ENCODE measurements at places on chromosomes 5 and 9.

DNA sequence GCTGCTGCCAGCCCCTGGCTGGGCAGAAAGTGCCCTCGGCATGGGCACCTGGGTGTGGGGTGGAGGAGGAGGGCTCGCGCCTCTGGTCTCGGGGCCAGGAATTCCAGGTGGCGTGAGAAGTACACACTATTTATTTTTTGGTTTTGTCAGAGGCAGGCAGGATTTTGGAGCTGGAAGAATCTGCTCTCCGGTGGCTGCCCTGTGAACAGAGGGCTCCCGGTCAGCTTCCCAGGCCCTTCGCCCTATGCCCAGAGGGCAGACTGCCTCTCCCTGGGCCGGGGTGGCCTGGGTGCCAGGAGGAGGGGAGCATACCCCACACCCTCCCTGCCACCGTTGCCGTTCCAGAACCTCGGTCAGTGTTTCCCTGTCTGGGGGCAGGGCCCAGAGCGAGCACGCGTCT, 8.3 kb downstream of the DOLPP1 start:
- no peak for DNase-seq

- DNase-seq: no peak
Measured at GRCh38 chr9:107905308-107906020, 415.9 kb upstream of the KLF4 start.

GRCh38 chr9:87160148-87161102, 213.1 kb upstream of the GAS1 start:
- DNase-seq: no peak

- DNase-seq: no peak
Measured at GRCh38 chr5:39364367-39364766, at the start of gene C9. Gene C9 (minus strand): TSS chr5:39364495. CDS start chr5:39364464, 31 bp downstream.

DNA sequence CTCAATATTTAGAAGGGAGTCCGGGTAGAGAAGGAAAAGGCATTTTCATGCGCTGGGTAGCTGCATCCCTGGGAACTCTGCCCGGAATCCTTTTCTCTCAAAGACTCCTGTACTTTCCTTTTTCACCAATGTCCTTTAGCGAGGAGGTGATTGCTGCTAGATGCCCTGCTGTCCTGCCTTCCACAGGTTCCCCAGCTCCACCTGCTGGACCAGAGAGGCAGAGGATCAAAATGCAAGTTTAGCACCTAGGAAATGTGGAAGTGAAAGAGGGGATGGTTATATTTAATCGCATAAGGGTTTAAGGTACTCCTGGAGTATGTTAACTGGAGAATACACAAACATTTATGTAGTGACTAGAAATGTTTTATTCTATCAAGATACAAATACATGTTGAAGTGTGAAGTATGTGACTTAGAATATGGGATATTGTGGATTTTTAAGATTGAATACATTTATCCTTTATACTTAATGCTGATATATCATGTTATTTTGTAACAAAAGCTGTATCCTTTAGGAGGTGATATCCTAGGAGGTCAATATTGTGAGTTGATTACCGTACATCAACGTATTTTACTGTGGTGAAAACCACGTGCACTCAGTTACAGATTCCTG, 145.7 kb downstream of the ARHGAP26 start:
- DNase-seq: peak; percentile 42

- no peak for DNase-seq
Measured at GRCh38 chr5:6961123-6961522, 247.9 kb downstream of the TENT4A start.

- DNase-seq: no peak
Measured at GRCh38 chr9:15160673-15161072, 146.3 kb downstream of the TTC39B start.

- DNase-seq: no peak
Measured at GRCh38 chr5:575636-576035, 36.5 kb upstream of the CEP72 start.

DNA sequence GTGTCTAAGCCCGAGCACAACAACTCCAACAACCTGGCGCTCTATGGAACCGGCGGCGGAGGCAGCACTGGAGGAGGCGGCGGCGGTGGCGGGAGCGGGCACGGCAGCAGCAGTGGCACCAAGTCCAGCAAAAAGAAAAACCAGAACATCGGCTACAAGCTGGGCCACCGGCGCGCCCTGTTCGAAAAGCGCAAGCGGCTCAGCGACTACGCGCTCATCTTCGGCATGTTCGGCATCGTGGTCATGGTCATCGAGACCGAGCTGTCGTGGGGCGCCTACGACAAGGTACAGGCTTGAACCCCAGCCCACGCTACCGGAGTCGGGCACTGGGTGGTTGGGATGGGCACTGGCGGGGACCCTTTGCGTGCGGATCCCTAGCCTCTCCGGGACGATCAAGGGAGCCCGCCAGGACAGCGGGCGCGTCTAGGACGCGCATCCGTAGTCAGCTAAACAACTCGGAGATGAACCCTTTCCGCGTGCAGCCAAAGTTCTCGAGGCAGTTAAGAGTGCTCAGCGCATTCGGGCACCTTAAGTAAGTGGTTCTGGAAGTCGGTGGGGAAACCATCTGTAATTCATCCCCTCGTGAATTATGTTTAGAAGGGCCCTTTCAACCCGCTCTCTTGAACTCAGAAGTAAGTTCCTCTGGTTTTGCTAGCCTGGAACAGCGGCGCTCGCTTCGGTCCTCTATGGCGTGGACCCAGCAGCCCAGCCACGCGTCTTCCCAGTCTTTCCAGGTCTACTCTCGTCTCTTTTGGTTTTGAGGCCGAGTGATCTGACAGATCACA, 1.3 kb downstream of the KCNN2 start:
- DNase-seq: peak; percentile 41

DNA sequence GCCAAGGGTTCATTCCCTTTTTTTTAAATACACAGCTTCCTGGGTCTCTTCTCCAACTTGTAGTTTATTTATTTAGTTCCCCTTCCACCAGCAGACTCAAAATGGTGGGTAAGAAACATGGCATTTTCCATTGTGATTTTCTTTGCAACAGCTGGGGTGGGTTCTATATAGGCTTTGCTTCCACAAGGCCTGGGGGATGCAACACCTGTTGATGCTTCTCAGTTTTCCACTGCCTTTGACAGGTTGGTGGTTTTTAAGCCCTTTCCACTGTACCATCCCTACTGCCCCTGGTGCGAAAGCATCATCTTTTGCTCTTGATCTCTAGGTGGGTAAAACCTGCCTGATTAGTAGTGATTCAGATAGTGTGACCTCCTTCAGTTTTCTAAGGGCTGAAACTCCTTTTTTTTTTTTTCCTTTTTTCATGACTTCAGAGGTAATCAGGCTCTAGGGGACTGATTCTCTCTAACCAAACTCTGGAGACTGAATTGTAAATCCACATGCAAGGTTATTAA, 8.5 kb downstream of the KDM3B start:
- DNase-seq: no peak

DNA sequence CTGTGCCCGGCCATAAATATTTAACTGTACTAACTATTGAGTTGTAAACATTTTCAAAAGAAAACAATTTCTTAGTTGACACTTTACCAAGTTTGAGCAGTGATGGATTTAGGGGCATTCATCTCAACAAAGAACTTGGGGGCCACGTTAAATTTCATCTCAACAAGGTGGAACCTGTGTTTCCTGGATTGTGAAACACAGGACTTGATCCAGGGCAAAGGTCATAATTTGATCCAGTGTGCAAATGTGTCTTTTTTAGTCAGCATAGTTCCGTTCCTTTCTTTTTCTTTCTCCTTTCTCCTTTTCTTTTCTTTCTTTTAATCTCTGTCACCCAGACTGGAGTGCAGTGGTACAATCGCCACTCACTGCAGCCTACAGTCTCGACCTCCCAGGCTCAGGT, 3.1 kb downstream of the GFRA3 start:
- no peak for DNase-seq

DNA sequence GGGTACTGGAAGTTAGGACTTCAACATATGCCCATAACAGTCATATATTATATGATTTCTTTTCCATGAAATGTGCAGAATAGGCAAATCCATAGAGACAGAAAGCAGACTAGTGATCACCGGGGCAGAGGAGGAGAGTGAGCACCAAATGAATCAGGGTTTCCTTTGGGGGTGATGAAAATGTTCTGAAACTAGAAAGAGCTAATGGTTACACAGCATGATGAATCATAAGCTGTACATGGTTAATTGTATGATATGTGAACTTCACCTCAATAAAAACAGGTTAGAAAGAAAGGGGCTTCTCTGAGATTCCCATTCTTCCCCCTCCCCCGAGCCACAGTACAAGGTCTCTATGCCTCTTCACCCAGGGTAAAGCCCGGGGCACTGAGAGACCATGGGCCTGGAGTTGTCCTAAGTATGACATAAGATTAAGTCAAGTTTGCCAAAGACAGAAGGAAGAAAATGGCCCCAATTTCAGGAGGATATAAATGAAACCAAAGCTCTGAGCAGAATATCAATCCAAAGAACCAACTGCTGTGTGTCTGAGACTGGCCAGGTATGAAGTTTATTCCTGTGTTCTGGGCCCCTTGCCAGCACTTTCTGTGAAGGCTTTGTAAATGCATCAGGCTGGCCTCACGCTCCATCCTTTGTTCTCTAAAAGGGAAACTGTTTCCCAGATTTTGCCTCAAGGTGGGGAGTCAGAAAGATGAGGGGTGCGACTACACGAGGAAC, 243.8 kb downstream of the CDK5RAP2 start:
- no peak for DNase-seq

DNA sequence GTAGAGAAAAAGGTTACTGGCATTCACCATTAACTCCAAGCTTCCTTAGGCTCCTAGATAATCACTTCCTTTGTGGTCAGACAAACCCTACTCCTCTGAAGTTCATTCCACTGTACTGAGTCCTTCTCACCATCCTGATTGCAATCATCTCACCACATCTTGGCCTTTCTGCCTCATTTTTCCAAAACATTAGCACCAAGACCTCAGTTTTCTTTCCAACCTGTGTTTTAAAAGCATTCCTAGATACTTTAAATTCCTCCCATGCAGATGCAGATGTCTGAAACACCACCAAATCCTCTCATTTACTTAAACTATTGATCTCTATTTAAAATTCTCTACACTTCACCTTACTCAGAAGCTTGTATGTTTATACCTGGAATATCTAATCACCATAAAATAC, 961.3 kb upstream of the CTNND2 start:
- DNase-seq: no peak

- no peak for DNase-seq
Measured at GRCh38 chr5:133403741-133404364, 208.5 kb downstream of the FSTL4 start.

DNA sequence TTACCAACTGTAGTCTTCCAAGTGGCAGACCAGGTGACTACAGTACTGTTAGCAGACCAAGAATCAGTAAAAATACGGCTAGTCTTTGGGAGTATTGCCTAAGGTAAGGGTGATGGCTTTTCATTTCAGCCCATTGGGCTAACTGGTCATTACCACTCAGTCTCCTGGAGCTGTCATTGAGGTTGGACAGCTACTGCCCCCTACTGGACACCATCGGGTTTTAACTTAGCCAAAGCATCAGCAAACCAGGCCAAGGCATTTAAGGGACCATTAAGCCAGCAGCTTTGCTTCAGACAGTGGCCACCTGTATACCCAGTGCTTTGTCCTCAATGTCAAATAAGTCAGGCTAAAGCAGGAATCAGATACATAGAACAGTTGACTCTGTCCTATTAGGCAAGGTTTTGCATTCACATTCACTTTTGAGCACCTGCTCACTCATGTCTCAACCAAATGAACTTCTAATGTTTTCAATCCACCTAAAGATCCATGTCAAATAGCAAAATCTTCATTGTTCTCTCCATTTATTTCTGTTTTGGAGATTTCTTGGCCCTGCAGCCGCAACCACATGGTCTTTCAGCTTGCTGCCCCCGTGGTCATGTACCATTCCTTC, 117.2 kb downstream of the INVS start:
- DNase-seq: peak; percentile 87

DNA sequence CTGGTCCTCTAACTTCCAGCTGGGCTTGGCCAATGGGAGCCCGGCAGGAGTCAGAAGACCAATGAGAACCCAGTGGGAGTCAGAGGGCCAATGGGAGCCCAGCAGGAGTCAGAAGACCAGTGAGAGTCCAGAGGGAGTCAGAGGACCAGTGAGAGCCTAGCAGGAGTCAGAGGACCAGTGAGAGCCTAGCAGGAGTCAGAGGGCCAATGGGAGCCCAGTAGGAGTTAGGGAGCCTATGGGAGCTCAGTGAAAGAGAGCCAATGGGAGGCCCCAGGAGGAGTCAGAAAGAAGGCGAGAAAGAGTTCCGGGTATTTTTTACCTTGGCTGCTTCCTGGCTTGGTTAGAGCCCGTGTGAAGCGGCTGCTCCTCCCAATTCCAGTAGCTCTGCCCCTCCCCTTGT, 191.0 kb downstream of the GABBR2 start:
- DNase-seq: no peak

- no peak for DNase-seq
Measured at GRCh38 chr5:107781451-107781850, 110.7 kb upstream of the EFNA5 start.

- DNase-seq: no peak
Measured at GRCh38 chr5:138790684-138791083, 37.5 kb downstream of the CTNNA1 start.

DNA sequence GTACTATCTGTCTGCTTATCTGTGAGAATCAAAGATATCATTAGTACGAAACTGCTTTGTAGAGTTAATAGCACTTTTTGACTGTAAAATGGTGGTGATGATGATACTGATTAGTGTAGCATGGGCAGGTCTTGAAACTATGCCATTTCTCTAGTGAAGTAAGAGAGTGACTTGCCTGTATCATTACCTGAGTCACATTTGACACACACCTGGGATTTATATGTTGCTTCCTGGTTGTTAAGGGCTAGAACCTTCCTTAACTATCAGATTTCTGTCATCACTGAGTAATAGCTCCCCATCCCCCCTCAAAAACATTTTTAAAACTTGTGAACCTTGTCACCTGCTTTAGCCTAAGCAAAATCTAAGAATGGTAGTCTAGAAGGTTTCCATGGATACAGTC, 135.6 kb upstream of the RORB start:
- no peak for DNase-seq

DNA sequence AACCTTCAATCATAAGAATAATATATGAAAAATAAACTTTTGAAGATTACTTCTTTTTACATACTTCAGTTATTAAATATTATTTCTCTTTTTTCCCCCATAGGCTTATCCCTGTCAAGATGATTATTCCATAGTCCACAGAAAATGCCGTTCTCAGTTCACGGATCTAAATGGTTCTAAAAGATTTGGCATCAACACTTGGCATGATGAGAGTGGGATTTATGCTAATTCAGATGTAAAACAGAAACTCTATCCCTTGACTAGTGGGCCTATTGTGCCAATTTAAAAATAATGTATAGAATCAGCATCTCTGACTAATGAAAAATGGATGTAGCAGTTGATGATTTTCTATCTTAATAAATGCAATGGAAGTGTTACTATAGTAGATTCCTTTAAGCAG, 85.2 kb downstream of the CFAP95 start:
- no peak for DNase-seq

DNA sequence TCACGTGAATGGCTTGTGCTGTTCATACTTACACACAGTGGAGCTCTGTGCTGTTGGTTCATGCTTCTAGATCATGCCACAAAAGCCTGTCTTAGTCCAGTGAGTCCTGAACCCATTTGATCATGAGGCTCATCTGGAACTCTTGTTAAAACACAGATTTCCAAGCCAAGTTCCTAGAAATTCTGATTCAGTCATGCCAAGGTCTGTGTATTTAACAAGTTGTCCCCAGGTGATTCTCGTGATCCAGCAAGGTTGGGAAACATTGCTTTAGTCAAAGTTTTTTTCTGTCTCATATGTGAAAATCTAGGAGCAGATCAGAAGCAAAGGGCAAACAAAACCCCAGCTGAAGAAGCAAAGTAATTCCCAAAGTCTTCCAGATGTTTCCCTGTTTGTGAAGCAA, 112.5 kb upstream of the GAS1 start:
- no peak for DNase-seq

All from SK-MEL-5 (cell line).